Chondrocyte (in vitro differentiated cells): ENCODE measurements at places on chromosomes 13 and 19. TPM values are rescaled to one million over a fixed set of nuclear protein-coding genes. Genes with fewer than 3 reads are reported as not detected.
A peak's percentile ranks its signal among the peaks of the same experiment; 100 is the strongest.

LGI4 gene
- 0.46 to 2.2 TPM (median 1.3 TPM) in 3 replicates for total RNA-seq

WDR88 gene
- not detected in 3 replicates for total RNA-seq

MAP4K1 gene
- 0.23 to 1.4 TPM (median 1.4 TPM) in 3 replicates for total RNA-seq

CNN2 gene
- total RNA-seq: 258 to 363 TPM (median 357 TPM) in 3 replicates

ZNF726 gene
- 0.41 to 2.4 TPM (median 0.67 TPM) in 3 replicates for total RNA-seq

KLF2 gene
- 44.7 to 50.9 TPM (median 49.4 TPM) in 3 replicates for total RNA-seq

DAZAP1 gene
- total RNA-seq: 81.1 to 88.0 TPM (median 82.5 TPM) in 3 replicates

TMEM238 gene
- total RNA-seq: 0.59 to 1.0 TPM (median 0.85 TPM) in 3 replicates

THSD8 gene
- 3.6 to 5.4 TPM (median 4.5 TPM) in 3 replicates for total RNA-seq

DZIP1 gene
- total RNA-seq: 39.8 to 59.9 TPM (median 42.4 TPM) in 3 replicates

DNA sequence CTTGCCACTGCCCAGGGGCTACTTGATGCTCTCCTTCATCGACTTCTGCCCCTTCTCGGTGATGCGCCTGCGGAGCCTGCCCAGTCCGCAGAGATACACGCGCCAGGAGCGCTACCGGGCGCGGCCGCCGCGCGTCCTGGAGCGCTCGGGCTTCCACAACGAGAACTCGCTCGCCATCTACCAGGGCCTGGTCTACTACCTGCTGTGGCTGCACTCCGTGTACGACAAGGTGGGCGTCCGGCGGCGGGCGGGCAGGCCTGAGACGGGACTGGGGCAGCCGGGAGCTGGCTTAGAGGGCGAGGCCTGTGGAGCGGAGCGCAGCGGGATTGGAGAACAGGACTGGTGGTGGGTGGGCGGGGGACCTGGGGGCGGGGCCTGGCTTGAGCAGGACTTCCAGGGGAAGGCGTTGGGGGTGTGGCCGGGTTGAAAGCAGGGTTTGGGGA is 12.7 kb upstream of the PSMD8 start:
- DNase-seq: no peak

DNA sequence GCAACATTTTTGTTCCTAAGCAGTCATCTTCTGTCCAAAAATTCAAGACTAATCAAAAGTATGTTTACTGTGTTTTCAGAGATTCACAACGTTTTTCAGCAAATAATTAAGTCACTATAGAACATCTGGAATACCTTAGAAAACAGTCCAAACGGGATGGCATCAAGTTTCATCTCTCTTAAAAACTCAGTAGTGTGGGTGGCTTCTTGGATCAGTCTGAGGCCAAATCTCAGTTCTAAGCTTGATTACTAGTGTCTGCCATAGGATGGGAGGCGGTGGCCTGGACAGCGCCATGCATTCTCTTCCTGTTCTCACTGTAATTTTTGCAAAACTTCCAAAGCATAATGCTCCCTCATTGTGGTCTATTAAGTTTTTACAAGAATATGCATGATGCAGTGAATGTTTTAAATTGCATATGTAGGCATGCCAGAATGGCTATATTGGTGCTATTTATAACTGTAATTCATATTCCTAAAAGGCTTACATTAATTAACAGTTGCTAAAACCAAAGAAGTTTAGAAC is 37.1 kb downstream of the ANKRD10 start:
- no peak for DNase-seq

DNA sequence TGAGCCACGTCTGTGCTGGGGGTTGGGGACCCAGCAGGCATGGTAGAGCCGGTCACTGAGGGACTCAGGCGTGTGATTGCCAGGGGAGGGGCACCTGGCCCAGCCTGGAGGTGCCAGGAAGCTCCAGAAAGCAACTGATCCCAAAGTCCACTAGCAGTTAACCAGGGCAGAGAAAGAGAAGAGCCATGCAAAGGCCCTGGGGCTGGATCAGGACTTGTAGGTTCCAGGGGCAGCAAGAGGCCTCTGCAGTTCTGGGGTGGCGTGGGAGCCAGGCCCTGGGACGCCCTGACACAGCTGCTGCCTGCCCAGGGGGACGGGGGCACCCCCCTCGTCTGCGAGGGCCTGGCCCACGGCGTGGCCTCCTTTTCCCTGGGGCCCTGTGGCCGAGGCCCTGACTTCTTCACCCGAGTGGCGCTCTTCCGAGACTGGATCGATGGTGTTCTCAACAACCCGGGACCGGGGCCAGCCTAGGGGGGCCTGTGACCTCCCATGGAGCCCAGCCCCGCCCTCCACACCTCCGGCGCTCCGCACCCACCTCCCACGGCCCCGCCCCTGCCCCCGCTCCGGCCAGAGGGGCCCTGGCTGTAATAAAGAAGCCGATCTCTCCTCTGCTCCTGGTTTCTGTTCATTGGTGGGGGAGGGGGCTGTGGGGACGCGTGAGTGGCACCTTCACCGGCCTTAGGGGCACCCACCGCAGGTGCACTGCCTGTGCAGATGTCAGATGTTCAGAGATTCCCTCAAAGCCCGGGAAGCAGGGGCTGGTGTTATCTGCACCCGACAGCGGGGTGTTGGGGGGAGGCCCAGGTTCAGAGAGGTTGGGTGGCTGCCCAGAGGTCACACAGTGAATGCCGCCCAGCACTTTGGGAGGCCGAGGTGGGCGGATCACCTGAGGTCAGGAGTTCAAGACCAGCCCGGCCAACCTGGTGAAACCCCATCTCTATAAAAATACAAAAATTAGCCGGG is 4.1 kb downstream of the AZU1 start:
- peak; percentile 61 for DNase-seq

DNA sequence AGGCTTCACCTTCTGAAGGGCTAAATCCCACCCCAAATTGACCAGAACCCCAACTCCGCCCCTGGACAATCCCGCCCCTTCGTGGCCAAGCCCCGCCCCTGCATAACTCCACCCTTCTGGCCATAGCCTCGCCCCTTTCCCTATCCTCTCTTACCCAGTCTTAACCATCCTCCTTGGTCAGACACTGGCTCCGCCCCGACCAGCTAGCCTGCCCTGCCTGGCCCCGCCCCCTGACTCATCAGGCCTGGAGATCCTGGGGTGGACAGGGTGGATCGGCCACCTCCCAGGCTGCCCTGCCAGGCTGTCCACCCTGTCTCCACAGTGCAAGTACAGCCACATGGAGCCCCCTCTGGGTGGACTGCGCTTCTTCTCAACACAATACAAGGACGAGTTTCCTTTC is 8.0 kb upstream of the ZNF358 start:
- no peak for DNase-seq

GRCh38 chr13:67643516-67644055 is 413.4 kb upstream of the PCDH9 start:
- no peak for DNase-seq

DNA sequence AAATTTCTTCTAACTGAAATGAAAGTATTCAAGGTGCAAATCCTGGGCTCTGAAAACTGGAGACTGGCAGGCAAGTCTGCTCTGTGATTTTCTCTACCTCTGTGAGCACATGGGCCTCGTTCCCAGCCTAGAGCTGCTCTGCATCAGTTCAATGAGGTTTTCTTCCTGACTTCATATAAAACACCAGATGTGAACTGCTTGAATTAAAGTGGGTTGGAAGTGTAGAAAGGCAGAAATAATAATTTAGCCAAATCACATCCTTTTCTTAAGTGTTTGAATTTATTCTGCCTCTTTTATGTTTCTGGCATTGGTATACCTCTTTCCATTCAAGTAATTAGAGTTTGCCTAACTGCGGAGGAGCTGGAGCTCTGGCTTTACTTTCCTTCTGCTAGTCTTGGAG is 540.8 kb downstream of the OLFM4 start:
- no peak for DNase-seq

GRCh38 chr13:62115831-62116230 is 700.2 kb upstream of the PCDH20 start:
- DNase-seq: no peak

DNA sequence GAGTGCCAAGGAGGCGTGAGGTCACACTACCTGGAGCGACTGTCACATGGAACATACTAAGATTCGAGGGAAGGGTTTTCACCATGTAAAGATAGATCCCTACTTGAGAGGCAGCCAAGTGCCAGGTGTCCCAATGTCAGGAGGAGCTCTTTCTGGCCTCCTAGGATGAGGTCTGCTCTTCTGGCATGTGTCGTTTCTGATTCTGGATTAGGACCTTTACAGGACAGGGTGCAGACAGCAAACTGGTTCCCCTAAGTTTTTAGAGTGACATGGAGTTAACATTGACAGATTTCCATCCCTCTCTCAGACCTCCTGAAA is 75.3 kb downstream of the ZNF536 start:
- no peak for DNase-seq

DNA sequence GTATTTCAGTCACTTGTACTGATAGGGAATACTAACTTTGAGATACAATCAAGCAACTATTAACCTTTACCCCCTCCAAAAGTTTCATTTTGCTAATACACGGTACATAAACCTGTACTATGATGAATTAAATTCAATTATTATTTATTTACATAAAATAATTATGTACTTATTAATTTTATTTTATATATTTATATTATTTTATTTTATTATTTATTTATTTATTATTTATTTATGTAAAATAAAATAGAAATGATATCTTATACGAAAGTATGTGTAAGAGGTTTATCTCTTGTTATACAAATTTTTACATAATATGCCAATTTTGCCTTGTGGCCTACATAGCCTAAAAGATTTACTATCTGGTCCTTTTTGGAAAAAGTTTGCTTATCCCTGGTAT is 564.3 kb downstream of the SLITRK5 start:
- DNase-seq: no peak

- no peak for DNase-seq
Measured at GRCh38 chr13:28325022-28325421, 169.9 kb downstream of the FLT1 start.

DNA sequence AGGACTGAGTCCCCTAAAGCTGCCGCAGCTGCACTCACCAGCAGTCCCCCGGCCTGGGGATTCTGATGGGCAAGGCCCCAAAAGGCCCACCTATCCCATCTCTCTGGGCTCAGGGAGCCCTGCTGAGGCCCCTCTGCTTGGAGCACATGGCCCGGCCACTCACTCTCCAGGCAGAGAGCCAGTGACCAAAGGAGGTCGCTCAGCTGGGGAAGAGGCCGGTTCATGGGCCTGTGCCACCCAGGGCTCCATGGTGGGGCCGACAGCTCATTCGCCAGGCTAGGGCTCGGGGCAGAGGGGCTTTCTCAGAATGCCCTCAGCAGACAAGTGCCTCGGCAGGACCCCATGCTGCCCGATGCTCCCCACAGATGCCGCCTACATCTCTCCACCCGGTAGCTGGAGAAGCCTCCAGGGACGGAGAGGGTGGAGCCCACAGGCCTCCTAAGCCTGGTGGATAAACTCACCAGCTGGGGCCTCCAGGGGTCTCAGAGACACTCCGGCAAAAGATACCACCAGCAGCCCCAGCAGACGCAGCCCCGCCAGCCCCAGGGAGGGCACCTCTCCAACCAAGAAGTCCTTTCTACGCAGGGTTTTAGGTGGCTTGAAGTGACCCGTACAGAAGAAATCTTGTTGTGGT is 54.4 kb downstream of the MLLT1 start:
- DNase-seq: peak; percentile 76

DNA sequence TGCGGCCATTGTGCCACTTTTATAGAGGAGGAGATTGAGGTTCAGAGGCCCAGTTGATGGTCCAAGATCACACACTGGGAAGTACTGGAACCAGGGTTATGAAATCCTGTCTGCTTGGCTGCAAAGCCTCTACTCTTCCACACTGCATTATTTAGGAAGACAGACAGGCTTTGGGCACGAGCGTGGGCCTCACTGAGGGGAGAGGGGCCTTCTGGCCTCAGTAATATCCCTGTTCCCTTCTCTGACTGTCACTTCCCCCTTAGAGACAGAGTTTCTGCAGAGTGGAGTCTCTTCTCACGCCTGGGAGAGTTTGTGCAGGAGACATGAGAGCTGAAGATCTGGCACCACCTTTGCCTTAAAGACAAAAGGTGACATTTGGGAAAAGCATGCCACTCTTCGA is 49.0 kb upstream of the PNMA8B start:
- no peak for DNase-seq

DNA sequence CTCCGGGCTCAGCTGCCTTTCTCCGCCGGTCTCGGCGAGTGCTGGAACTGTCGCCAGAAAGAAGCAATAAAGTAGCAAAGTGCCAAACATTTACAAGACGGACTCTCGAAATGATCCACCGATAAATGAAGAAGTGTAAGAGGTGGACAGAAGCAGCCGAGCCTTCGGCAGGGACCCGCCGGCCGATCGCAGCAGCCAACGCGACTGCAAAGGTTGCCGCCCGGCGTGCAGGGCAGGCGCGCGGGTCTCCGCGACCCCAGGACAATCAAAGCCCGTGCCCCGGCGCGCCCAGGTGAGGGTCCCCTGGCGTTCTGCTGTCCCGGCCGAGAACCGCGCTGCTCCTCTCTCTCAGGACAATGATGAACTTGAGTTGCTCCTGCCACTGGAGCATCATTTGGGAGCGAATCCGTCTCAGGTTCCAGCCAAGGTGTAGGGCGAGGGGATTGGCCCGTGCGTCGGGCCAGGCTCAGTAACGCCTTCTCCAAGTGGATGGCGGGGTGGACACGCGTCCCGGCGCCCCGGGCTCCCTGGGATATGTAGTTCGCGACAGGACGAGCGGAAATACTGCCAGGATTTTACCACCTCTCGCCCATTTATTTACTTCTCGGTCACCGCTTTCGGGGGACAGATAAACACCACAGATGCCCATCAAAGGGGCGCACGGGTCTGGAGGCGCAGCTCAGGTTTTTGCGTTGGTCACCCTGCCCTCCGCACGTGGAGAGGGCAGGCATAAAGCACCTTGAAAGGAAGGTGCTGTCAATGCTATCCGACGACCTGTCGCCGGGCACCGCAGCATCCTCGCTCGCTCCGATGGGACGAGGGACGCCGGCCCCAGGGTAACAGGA is at the start of the genes BIVM and POGLUT2:
Gene BIVM (plus strand): TSS at position 539 of the 845 bp plus-strand sequence. CDS start 8,149 bp downstream, outside the sequence.
Gene POGLUT2 (minus strand): TSS at position 396 of the 845 bp plus-strand sequence. CDS start 306 bp downstream, at position 90.
- peak; percentile 97 for DNase-seq

- DNase-seq: no peak
Measured at GRCh38 chr13:49214917-49215376, 5.2 kb upstream of the MLNR start.

- DNase-seq: no peak
Measured at GRCh38 chr13:65882810-65883209, 1347.3 kb downstream of the PCDH9 start.

DNA sequence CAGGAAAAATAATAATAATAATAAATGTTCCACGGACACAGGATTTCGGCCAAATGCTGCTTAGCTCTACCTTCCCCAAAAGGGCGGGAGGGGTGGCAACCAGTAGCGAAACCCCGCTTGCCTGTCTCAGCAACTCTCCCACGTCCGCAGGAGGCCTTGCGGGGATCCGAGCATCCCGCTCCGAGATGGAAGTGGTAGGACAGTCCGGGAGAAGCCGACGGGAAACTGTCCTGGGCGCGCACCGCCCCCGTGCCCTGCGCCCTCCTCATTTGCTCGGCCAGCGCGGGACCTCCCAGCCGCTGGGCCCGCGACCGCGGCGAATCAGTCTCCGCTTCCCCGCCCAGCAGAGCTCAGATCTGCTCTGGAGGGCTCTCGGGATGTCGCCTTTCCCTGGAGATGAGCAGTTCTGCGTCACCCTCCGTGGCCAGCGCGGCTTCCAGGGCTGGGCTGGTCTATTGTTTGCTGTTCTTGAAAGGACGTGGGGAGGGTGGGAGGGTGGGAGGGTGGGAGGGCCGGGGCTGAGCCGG is 48.9 kb upstream of the PABPC3 start:
- no peak for DNase-seq

GRCh38 chr13:43730642-43731041 is 56.1 kb downstream of the ENOX1 start:
- no peak for DNase-seq
